ENCODE measurements at places on chromosomes 2 and 18. TPM values are rescaled to one million over a fixed set of nuclear protein-coding genes. Genes with fewer than 3 reads are reported as not detected.

ABCB11 gene
- total RNA-seq, result not detected

IL1A gene
- total RNA-seq, result 0.16 TPM

GRCh38 chr2:120243211-120243610 is 9.4 kb upstream of the RALB start:
- H3K4me3 ChIP-seq, result no peak overlapping the region
- H3K27ac ChIP-seq, result no peak overlapping the region
- H3K4me1 ChIP-seq, result peaks cover 28% of the 10 kb centered on the region
- H3K36me3 ChIP-seq, result no peaks in the 10 kb centered on the region
- no peaks in the 10 kb centered on the region for H3K27me3 ChIP-seq
- DNase-seq, result no peak

FLACC1 gene
- 0.75 TPM for total RNA-seq

GRCh38 chr2:231708773-231709635 is 679 bp downstream of the PTMA start:
- H3K4me1 ChIP-seq, result peaks cover 59% of the 10 kb centered on the region
- H3K4me3 ChIP-seq, result peak overlapping the region; percentile 88
- no peaks in the 10 kb centered on the region for H3K27me3 ChIP-seq
- DNase-seq, result peak; percentile 68

- H3K27ac ChIP-seq, result peak overlapping the region; percentile 3
- peaks cover 48% of the 10 kb centered on the region for H3K36me3 ChIP-seq
- H3K27me3 ChIP-seq, result no peaks in the 10 kb centered on the region
- H3K4me1 ChIP-seq, result peaks cover 27% of the 10 kb centered on the region
- no peak for DNase-seq
- H3K4me3 ChIP-seq, result no peak overlapping the region
Observed at GRCh38 chr2:161199912-161200701, 39.9 kb downstream of the TANK start.

PLGLB2 gene
- total RNA-seq, result not detected

DNA sequence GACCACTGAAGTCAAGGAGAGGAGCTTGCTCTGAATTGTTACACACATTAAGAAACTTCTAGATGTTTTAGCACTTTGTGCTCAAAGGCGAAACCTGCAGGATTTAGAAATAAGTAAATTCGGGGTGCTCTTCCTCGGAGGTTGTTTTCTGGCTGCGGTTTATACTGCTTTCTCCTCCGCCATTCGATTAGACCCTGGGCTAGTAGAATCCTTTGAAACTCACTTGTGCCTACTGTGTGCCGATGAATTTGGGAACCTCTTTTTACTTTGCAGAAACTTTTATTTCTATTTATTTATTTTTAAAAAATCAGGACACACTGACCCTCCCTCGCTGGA is 3.5 kb downstream of the MEIS1 start:
- no peak overlapping the region for H3K27ac ChIP-seq
- H3K4me3 ChIP-seq, result no peak overlapping the region
- no peak for DNase-seq
- H3K4me1 ChIP-seq, result no peaks in the 10 kb centered on the region
- peaks cover 10% of the 10 kb centered on the region for H3K36me3 ChIP-seq

DNA sequence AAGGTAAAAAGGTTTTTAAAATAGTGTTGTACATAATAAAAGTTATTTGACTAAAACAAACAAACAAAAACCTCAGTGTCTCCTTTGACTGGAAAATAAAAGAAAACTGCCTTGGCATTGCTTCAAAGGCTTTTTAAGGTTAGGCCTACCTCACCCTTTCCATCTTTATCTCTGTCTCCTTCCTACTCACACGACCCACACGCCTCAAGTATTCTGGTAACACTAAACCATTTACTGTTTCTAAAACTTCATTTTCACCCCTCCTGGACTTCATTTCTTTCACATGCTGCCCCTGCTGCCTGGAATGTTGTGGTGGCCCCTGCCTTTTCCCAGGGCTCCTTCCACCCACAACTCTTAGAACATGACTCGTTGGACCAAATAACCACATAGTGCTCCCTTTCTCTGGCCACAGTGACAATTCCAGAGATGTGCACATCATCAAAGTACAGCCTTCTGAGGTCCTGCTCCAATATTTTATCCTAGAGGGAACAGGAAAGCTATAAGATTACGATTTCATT is 54.0 kb downstream of the ERBB4 start:
- DNase-seq, result no peak
- no peaks in the 10 kb centered on the region for H3K36me3 ChIP-seq
- H3K27ac ChIP-seq, result no peak overlapping the region
- no peaks in the 10 kb centered on the region for H3K4me1 ChIP-seq
- no peak overlapping the region for H3K4me3 ChIP-seq

- no peaks in the 10 kb centered on the region for H3K36me3 ChIP-seq
- H3K27ac ChIP-seq, result no peak overlapping the region
- peaks cover 12% of the 10 kb centered on the region for H3K27me3 ChIP-seq
- no peak overlapping the region for H3K4me3 ChIP-seq
Observed at GRCh38 chr2:30105556-30105955, 41.3 kb upstream of the YPEL5 start.

EFEMP1 gene
- 283 TPM for total RNA-seq

DNA sequence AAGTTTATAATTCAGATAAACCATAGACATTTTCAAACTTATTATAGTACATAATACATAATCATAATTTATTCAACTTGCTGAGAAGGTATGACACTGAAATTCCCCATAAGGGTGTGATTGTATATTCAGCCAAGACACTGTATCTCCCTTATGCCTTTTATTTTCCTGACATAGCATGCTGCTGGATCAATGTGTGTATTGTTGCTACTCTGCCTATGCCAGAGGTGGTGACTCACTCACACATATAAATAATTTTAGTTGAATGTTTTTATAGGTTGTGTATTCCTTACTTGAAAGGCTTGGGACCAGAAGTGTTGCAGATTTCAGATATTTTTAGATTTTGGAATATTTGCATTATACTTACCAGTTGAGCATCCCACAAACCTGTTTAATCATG is 86.8 kb downstream of the VRK2 start:
- H3K27me3 ChIP-seq, result no peaks in the 10 kb centered on the region
- no peaks in the 10 kb centered on the region for H3K36me3 ChIP-seq
- H3K27ac ChIP-seq, result no peak overlapping the region
- DNase-seq, result no peak
- H3K4me1 ChIP-seq, result no peaks in the 10 kb centered on the region
- H3K4me3 ChIP-seq, result no peak overlapping the region

UPP2 gene
- not detected for total RNA-seq

DNA sequence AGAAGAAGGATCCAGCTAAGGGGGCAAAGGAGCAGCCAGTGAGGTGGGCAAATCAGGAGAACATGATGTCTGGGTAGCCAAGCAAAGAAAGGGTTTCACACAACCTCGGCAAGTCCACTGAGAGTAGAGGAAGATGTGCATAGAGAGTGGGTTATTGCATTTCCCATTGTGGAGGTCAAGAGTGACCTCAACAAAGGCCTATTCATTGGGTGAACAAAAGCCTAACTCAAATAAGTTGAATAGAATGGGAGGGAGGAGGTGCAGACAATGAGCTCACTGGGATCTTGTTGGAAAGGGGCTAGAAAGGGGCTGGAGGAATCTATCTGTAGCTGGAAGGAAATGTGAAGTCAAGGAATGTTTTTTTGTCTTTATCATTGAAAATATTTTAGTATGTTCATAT is 14.0 kb upstream of the PDCL3 start:
- no peaks in the 10 kb centered on the region for H3K4me1 ChIP-seq
- no peaks in the 10 kb centered on the region for H3K36me3 ChIP-seq
- no peak overlapping the region for H3K4me3 ChIP-seq
- H3K27me3 ChIP-seq, result no peaks in the 10 kb centered on the region
- no peak overlapping the region for H3K27ac ChIP-seq

- H3K4me1 ChIP-seq, result peaks cover 25% of the 10 kb centered on the region
- peaks cover 32% of the 10 kb centered on the region for H3K36me3 ChIP-seq
- no peak for DNase-seq
Observed at GRCh38 chr2:121372721-121373353, 87.8 kb upstream of the TFCP2L1 start.

- H3K27me3 ChIP-seq, result no peaks in the 10 kb centered on the region
- DNase-seq, result no peak
- H3K27ac ChIP-seq, result peak overlapping the region; percentile 85
- peak overlapping the region; percentile 78 for H3K4me3 ChIP-seq
- peaks cover 27% of the 10 kb centered on the region for H3K4me1 ChIP-seq
Observed at GRCh38 chr2:226835420-226835795, 446 bp upstream of the RHBDD1 start.

- DNase-seq, result no peak
- H3K27ac ChIP-seq, result no peak overlapping the region
- no peaks in the 10 kb centered on the region for H3K36me3 ChIP-seq
- H3K27me3 ChIP-seq, result no peaks in the 10 kb centered on the region
Observed at GRCh38 chr18:37249895-37250618, 315.5 kb downstream of the CELF4 start.

All from SJSA1 (cell line).